Muscle of arm (tissue), 14 donors: ENCODE measurements at places on chromosomes 6 and 20.

DNA sequence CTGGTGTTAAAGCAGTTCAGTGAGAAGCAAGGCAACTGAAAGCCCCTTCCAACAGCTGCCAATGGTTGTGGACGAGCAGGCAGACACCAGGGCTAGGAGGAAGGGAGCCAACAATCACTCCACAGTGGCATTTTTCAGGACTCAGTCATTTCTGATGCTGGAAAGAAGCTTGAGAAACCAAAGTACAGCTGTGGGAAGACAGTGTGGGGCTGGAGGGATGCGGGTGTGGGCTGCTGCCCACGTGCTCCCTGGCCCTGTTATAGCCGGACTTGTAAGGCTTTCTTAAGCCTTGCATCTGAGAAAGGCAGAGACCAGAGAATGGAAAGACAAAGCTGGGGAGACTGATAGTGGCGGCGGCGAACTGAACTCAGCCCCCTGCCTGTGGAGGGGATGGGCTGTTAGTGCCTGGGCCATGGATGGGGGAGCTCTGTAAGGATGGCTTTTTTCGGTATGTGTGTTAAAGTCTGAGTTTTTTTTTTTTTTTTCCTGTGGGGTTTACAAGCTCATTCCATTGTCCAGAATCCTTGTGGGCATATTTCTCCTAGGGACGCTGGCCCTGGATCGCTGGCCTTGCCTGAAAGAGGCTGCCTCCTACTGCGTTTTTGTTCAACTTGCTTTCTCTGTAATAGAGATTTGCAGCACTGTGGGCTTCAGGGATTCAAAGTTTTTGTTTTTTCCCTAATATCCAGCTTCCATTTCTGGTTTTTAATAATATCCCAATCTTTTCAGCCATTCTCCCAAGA lies 91.7 kb downstream of the GJA10 start:
- DNase-seq, result no peak

DNA sequence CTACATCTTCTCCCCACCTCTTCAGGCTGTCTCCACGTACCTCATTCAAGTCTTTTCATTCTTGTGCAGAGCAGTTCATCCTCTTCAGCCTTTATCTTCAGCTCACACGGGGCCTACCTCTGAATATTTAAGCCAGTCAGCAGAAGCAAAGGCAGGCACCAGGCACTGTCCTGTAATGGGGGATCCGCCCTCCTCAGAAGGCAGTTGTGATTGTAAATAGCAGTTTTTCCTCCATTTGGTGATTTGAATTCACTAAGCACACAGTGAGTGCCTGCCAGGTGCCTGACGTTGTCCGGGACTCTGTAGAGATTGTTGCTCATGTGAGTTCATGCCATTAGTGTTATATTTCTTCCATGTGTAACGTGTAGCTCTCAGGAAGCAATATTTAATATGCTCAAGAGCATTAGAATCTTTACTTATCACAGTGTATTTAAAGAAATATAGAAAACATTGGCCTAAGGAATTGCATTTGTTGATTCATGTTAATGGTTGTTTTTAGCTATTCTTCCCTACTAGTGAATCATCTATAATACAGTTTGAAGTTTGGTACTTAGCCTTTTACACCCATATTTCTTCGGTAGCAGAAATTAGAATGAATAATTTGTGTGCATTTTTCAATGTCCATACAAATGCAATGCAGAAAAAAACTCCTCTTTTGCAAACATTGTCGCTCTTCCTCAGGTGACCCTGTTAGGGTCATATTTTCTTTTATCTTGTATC lies 17.9 kb downstream of the BPHL start:
- no peak for DNase-seq

GRCh38 chr6:107221519-107221918 lies 106.2 kb upstream of the BEND3 start:
- no peak for DNase-seq

DNA sequence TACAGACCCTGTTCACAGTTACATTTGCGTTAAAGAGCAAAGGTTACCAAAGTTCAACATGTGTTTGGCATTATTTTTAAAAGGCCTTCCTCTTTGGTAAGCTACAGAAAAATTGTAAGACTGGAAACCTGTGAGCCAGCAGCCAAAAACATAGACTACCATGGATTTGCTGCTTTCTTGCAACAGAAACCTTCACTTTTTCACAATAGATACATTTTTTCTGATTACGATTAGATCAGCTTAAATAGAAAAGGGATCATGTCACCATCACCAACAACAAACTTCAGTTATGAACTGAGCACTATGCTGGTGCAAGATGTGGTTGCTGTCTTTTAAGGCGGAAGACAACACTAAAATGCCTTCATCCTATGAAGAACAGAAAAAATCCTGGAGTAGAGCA lies 112.3 kb upstream of the MARCKS start:
- no peak for DNase-seq

DNA sequence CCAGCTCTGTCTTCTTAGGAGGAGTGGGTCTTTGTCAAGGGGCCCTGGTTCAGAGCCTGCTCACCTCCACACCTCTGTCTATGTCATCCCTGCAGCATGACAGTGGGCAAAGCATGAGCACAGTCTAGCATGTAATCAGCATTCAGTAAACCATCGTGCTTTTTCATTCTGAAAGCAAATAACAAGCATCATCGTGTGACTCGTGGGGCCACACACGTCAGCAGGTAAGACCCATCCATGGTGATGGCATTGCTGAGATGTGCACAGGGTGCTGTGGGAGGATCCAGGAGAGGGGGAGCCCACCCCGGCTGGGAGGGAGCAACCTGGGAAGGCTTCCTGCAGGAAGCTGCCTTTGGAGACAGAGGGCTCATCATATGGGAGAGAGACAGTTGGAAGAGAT lies 106.7 kb downstream of the TMEM242 start:
- DNase-seq, result no peak

- no peak for DNase-seq
These were observed 602 bp upstream of the HLA-DPB1 start for GRCh38 chr6:33075208-33075567.

DNA sequence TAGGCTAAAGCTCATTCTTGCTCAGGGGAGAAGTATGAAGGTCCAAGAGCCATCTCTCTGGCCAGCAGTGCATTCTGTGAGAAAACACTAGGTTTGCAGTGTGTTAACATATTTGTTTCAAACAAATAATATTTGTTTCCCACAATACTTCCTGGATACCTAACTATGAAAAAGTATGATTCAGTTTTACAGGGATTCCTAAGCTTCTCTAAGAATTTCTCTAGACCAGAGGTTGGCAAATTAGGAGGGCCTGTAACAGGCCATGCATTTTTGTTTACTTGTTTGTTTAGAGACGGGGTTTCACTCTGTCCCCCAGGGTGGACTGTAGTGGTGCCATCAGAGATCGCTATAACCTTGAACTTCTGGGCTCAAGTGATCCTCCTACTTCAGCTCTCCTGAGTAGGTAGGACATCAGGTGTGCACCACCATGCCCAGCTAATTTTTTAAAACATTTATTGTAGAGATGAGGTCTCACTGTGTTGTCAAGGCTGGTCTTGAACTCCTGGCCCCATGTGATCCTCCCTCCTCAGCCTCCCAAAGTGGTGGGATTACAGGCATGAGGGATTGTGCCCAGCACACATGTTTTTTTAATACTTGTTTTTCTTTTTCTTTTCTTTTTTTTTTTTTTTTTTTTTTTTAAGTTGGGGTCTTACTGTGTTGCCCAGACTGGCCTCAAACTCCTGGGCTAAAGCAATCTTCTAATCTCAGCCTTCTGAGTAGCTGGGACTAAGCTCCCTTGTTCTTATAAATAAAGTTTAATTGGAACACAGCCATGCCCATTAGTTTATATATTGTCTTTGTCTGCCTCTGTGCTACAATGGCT lies 71.7 kb downstream of the ADGRG6 start:
- DNase-seq, result no peak

DNA sequence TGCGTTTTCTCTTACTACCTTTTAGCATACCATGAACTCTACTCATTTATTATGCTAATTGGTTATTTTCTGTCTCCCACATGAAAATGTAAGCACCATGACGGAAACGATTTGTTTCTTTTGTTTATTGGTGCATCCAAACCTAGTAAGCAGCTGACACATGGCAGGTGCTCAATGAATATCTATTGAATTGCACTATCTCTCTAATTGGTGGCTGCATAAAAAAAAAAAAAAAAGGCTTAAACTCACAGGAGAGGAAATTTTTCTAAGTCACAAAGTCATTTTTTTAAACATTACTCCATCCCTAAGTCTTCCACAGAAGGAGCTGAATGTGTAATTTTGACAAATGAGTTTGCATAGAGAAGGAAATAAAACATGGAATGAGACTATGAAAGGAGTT lies 608.4 kb downstream of the PTPRT start:
- DNase-seq, result no peak

- DNase-seq, result no peak
These were observed 71.0 kb downstream of the JPH2 start for GRCh38 chr20:44115762-44116644.

- no peak for DNase-seq
These were observed 104.4 kb downstream of the MRPL14 start for GRCh38 chr6:44022671-44023352.

GRCh38 chr20:47949230-47949629 lies 163.9 kb upstream of the SULF2 start:
- no peak for DNase-seq

DNA sequence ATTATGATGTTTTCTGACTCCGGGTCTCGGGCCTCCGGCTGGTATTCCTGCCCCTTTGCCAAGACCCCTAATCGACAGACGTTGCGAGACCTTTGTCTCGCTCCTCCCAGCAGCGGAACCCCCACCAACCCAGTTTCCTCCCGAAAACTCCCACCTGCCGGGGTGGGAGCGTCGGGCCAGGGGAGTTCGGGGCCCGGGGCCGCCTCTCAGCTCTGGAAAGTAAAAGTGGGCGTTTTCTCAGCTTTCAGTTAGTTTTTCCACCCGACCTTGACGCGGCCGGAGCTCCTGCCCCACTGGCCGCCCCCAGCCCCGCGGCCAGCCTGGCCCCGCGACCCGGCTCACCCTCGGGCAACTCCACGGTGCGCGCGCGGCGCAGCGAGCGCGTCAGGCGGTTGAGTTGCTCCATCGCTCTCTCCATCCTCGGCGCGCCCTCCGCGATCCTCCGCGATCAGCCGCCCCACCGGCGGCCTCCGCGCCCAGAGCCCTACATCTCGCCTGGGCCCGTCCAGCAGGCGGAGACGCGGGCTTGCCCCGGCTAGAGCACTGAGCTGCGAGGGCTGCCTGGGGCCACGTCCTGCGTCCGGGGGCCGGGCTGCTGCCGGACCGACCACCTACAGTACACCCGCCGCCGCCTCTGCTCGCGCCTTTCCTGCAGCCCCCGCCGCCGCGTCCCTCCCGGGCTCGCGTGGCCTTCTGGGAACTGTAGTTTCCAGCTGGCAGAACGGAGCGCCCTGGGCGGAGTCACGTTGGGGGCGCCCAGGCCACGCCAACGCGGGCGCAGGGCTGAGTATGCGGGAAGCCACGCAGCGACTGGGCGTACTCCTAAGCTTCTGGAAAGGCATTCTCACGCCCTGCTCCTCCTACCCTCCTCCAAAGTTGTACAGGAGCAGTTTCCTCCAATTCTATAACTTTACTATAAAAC lies at the start of gene HACE1:
TSS of gene HACE1 (minus strand) at position 695 of the 922 bp plus-strand sequence. CDS start at position 418, 277 bp downstream.
- DNase-seq, result peak; percentile 92

DNA sequence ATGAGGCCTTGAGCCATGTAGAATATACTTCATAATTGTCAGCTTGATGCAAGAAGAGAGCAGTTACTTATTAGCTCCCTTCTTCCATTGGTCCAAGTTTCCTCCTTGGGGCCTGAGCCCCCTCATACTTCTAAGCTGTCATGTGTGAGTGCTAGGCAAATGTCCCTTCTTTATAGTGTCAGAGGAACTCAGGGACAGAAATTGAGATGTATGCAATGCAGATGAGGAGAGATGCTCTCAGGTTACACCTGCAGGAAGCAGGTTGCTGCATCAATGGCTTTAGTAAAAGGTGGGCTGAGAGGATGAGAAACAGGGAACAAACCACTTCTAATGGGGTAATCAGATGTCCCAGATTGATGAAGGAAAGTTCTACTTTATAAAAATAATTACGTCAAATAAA lies 6.7 kb upstream of the PDSS2 start:
- DNase-seq, result no peak

DNA sequence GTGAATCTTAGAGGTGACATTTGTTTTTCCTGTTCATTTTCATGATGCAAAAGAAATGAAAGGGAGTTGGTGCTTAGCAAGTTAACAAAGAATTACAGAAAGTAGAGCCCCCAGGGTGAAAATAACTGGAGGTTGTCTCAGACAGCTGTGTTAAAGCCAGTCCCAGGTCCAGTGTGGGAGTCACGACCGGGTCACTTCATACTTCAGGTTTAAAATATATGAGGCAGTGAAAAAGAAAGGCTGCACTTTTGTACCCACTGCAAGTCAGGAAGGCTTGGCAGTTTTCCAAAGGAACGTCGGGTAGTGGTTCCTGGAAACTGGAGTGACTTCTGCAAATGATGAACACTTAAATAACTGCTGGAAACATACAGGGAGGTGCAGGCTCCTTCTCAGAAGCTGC lies 91.5 kb upstream of the THBS2 start:
- DNase-seq, result peak; percentile 67

- DNase-seq, result no peak
These were observed 1.4 kb downstream of the NCOA7 start for GRCh38 chr6:125792172-125792571.

- DNase-seq, result no peak
These were observed 33.9 kb upstream of the CMTR1 start for GRCh38 chr6:37399131-37399530.

- DNase-seq, result peak; percentile 13
These were observed at the start of gene AFDN for GRCh38 chr6:167826896-167827582. Gene AFDN, plus strand, starts transcription at chr6:167826911. Its CDS starts 222 bp downstream, at chr6:167827133.

DNA sequence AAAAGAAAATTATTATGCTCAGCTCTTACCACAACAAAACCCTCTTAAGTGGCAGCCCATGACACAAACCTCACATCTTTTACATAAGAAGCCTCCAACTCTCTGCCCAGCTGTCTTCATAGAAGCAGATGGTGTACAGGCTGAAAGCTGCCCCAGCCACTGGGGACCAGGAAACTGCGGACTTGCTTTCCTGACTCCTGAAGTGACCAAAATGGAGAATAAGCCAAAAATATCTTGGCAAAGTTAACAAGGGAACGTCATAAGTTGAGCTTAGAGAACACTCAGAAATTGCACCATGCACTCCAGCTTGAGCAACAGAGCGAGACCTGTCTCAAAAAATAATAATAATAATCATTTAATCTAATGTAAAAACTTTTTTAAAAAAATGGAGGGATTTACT lies 160.3 kb upstream of the CDYL start:
- DNase-seq, result peak; percentile 55

- no peak for DNase-seq
These were observed 27.3 kb upstream of the SERINC3 start for GRCh38 chr20:44549123-44549522.

- DNase-seq, result no peak
These were observed 77.7 kb downstream of the FLRT3 start for GRCh38 chr20:14259689-14260088.

DNA sequence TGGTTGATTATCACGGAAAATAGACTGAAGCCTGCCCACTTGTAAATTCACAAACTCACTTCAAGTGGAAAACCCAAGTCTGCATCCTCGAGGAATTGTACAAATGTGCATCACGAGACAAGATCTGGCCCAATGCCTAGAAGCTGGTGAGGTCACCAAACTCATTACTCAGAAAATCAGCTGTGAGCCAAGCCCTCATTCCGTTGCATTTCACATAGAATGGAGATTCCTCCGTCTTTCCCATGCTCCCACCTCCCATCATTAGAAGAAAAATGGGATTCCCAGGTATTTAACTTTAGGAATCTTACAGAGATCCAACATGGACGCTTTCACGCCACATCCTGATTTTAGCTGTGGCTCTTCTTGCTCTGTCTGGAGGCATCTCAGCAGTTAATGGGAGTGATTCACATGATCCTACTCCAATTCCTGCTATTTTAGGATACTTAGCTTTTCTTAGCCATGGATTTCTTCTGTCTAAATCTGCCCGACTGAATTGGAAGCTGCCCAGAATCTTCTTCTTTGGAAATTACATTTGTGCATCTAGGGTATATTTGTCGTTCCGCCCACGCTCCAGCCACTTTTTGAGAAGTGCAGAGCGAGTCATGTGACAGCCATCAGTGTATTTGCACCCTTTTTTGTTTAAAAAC lies 68.7 kb upstream of the STMND1 start:
- DNase-seq, result peak; percentile 92
